ENCODE measurements at places on chromosomes 6 and 20.
A peak's percentile ranks its signal among the peaks of the same experiment; 100 is the strongest.

DNA sequence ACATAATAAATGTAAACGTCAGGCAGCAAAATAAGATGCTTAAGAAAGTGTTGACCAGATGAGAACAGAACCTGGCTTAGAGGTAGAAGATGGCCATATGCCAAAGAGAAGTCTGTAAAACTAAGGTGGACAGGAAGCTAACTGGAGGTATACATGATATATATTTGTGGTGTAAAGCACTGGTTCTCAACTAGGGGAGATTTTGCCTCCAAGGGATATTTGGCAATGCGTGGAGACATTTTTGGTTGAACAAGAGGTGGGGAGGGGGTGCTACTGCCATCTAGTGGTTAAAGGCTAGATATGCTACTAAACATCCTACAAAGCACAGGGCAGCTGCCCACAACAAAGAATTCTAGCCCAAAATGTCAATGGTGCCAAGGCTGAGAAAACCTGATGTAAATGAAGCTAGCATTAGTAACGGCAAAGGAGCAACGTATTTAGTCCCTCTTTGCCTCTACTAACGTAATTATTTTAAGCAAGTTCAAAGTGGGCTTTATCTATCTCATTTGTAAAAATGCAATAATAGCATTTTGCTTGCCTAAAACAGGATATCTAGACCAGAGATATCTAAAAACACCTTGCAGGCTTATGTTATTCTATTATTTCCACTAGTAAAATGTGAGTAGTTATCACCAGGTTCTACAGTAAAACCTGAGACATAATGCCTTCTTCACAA lies 182.6 kb downstream of the RNGTT start:
- peak; percentile 39 for DNase-seq

DNA sequence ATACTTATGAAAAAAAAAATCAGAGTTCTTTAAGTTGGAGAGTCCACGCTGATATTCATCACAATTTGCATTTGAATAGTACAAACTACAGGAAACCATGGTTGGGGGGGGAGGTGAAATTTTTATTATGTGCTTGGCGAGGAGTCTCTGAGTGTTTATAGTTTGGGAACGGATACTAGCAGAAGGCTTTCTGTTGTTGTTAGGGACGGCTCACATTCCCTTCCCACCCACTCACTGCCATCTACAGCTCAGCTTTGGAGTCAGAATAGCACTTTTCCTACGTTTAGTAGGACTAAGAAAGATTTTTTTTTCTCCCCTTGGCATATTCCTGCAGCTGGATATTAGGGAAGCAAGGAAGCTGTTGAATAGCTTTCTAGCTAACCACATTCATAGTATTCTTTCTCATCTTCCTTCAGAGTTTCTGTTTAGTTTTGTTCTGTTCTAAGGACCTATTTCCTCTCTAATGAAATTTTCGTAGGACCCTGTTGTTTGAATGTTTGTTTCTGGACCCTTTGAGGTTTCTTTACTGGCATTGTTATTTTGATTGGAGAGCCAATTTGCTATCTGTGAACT lies 235.1 kb upstream of the ZNF217 start:
- DNase-seq: peak; percentile 40

DNA sequence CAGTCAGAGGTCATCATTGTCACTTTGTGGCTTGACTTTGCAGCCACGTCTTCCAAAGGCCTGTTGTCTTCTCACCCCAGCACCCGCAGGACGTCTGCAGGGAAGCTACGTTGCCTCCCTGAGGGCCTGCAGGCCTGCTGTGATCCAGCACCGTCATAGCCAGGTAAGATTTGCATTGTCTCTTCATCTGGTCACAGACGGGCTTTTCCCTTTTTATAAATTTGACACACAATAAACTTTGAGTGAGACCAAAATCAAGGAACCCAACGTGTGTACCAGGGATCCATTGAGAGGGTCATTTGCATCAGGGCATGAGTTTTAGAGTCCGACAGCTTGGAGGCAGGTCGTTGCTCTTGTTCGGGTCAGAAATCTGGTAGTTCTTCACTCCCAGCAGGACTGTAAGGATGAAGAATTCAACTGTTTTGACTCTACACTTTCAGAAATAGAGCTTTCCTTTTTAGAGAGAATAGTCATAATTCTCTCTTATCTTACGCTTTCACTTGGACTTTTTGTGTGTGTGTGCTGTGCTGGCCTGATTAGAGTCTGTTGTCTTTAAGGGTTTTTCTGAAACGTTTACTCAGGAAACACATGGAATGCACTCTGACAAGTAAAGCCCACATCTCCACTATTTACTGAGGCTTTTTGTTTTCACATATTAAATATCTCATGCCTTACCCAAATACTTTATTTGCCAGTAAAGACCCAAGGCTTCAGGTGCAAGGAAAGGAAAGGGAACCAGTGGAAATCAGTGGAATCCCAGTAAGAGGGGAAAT lies 177.2 kb upstream of the TAB2 start:
- DNase-seq: no peak

DNA sequence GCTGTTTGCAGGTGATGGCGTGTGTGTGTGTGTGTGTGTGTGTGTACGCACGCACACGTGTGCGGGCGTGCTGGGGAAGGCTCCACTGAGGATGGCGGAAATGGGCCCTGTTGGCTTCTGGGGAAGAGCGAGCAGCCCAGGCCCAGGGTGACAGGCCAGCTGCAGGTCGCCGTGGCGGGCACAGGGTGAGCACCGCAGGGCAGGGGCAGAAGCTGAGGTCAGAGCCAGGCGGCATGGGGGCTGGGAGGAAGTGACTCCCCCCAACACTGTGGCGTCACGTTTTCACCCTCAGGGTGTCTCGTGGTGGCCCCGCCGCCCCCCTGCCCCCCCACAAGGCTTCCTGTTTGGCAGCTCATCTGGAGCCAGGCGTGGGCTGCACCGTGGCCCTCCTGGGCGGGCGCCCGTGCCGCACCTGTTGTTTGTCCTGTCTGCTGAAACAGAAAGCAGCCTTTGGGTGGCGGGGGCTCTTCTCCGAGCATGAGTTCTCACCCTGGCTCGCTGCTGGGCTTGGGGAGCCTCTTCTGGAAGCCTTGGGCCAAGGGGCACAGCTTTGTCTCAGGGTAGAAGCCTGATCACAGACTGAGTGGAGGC lies 7.1 kb downstream of the RBM38 start:
- DNase-seq: no peak

GRCh38 chr6:144248476-144249301 lies 36.4 kb upstream of the UTRN start:
- no peak for DNase-seq

DNA sequence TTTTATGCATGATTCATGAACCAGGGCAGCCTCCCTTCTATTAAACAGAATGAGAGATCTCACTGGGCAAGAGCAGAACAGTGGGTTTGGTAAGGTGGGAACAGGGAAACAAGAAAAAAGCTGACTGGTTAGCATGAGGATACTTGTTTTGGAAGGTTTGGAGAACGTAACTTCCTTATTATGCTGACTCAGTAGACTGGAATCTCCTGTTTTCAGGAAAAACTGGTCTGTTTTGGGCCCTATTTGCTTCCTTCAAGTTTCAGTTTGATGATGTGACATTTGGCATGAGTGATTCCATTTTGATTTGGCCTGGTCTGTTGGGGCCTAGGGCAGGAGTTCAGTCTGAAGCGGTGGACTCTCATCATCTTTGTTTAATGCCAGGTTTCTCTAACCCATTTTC lies 172.0 kb downstream of the MYLK4 start:
- no peak for DNase-seq

- no peak for DNase-seq
Observed at GRCh38 chr20:11136691-11137090, 462.9 kb upstream of the JAG1 start.

DNA sequence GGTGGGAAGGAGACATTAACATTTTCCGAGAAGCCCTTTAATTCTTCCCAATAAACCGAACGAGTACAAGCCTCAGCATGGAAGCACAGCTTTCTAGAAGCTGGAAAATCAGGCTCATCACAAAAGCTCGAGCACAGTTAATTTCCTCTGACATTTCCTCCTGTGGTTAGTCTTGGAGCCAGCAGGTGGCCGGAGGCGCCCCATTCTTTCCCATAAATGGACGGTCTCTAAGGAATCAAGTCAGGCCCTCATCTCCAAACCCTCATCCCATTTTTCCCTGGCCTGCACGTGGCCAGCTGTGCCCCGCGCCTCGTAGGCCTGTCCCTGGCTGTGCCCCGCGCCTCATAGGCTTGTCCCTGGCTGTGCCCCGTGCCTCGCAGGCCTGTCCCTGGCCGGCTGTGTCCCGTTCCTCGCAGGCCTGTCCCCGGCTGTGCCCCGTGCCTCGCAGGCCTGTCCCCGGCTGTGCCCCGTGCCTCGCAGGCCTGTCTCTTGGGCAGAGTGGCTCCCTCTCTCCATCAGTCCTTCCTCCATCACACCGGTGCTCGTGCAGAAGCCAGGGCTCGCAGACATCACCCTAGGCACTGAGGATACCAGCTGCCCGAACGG lies 19.7 kb upstream of the NTSR1 start:
- DNase-seq: no peak

DNA sequence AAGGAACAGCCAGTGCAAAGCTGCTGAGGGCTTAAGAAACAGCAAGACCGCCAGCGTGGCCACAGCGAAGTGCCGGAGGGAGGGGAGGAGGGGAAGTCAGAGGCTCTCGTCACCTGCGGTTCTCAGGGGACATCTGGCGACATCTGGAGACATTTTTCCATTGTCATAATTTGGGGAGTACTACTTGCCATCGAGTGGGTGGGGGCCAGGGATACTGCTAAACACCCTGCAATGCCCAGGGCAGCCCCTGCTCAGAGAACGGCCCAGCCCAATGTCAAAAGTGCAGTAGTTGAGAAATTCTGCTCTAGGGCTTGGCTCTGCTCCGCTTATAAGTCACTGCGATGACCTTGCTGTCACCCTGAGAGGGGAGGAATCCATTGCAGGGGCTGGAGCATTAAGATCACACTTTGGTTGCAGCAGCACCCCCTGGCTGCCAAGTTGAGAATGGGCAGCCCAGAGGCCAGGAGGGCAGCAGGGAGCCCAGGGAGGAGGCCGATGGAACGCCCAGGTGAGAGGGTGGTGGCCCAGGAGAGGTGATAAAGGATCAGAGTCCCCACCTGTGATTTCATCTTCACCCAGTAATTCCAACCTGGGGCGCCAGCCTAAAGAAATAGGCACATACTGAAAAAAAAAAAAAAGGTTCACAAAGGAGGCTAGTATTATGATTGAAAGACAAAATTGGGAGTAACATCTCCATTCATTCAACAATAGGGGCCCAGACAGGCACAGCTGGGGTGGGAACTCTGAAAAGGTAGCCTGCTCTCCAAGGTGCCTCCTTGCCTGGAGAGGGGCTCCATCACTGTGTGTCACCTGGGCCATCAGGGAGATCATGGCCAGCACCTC lies 218.2 kb downstream of the BMP7 start:
- DNase-seq: peak; percentile 77

GRCh38 chr20:46004889-46005473 lies 3.7 kb upstream of the MMP9 start:
- DNase-seq: no peak

DNA sequence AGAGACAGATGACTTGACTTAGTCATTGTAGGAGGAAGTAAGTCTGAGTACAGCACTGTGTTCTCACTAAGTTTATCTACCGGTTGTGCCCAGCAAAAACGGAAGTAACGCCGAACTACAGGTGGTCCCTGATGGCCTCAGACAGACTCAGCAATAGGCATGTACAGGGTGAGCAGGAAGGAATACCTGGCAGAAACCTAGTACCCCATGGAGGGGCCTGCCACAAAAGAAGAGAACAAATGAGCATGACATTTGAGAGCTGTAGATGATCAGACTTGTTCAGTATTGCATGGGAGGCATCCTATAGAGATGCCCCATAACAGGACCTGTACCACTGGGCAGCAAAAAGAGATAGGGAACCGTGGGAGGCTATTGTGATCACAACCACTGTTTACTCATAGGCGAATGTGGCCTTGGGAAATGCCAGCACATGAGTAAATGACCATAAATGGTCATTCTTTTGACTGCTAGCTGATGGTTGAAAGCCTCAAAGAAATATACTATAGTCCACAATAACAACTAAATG lies 106.4 kb upstream of the TAB2 start:
- no peak for DNase-seq
